Adipocyte (in vitro differentiated cells): ENCODE measurements at places on chromosomes 5 and 9.

- DNase-seq, result no peak
These were observed 194.7 kb downstream of the DTWD2 start for GRCh38 chr5:118793652-118794051.

- DNase-seq, result peak; percentile 46
These were observed 864 bp downstream of the PAPPA start for GRCh38 chr9:116154334-116154975.

GRCh38 chr5:53476019-53476418, 4.4 kb upstream of the FST start:
- DNase-seq, result no peak

GRCh38 chr9:84863372-84863771, 193.8 kb downstream of the NTRK2 start:
- no peak for DNase-seq

GRCh38 chr5:142493875-142494518, 169.2 kb upstream of the SPRY4 start:
- no peak for DNase-seq

- no peak for DNase-seq
These were observed 17.0 kb downstream of the FGFR4 start for GRCh38 chr5:177103523-177104253.

DNA sequence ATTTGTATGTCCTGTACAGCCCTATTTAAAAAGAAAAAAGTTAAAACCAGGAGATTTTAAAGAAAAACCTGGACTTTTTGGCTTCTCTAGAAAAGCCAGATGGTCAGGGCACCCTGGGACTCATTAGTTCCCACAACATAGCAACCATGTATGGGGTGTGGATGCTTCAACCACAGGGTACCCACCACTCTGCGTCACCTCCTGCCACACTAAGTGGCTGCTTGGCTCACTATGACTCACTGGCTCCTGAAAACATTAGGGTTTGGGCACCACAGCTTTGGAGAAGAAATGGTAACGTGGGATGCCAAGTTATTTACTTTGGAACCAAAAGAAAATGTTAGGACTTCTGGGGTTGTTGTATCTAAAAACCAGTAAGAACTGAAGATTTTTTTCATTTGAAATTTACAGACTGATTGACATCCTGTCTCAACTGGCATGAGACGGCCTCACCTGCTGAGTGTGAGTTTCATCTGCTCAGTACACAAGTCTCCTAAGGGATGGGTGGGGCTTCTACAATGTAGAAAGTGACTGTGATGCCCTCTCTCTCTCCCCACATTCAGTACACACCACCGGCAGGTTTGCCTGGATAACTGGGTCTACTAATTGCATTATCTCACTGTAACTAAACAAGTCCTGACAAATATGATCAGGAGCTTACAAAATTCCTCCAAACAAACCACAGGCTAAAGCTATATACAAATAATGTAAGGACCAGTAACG, 103.9 kb downstream of the ESM1 start:
- DNase-seq, result no peak

- DNase-seq, result no peak
These were observed 128.6 kb downstream of the MYO10 start for GRCh38 chr5:16807547-16807864.

- DNase-seq, result peak; percentile 64
These were observed 156.8 kb downstream of the MAPKAP1 start for GRCh38 chr9:125549891-125550885.

DNA sequence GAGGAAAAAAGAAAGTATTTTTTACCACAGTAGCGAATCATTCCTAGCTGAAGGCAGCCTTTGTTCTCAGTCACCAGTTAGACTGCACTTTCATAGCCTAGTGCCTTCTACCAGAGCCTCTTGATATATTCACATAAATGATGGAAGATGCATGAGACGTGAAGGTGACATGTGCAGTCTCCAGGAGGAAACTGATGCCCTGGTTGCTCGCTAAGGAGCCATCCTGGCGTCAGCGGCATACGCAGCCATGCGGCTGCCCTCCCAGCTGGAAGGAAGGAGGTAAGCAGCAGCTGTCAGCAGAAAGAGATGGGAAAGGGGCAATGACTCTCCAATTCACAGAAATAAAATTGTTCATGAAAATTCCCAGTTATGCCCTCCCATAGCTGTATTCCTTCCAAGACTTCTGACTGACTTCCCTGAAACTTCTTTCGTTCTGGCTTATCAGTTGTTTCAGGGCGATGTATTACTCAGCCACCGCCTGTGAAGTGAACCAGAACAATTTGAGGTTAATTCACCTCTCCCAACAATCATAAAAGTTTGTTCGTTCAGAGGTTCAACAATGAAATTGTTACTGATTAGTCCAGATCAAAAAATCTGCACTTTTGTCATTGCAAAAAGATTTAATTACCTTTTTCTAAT, 331.2 kb downstream of the NR2F1-AS1 start:
- no peak for DNase-seq

DNA sequence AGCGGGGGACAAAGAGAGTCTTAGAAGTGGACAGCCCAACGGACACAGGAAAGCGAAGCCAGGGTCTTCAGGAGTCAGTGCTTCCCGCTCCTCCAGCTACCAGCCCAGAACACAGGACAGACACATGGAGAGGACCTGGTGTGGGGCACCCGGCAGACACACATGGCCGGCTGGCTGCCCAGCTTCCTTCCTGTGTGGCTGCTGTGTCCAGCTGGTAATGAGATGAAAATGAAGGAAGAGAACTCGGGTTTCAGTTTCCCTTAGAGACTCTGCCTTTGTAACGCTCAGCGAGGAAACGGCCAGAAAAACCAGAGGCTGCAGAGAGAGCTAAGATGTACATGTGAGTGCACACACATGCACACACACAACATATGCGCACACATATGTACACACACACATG, 87.5 kb downstream of the SECISBP2 start:
- no peak for DNase-seq

GRCh38 chr9:98091735-98092612, 27.0 kb downstream of the TRIM14 start:
- no peak for DNase-seq

DNA sequence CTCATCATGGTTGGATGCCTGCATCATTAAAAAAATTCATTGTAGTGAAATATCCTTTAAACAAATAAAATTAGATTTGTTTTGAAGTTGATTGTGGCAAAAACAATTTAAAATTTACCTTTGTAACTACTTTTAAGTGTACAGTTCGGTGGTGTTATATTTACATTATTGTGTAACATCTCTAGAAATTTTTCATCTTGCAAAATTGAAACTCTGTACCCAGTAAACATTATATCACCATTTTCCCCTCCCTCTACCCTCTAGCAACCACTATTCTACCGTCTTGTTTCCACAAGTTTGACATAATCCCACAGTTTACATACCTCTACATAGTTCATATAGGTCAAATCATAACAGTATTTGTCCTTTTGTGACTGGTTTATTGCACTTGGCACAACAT, 2.0 kb upstream of the KIAA1958 start:
- no peak for DNase-seq

GRCh38 chr5:75510417-75510835, 1.0 kb downstream of the CERT1 start:
- DNase-seq, result peak; percentile 76

GRCh38 chr5:96703995-96704394, 41.8 kb downstream of the CAST start:
- peak; percentile 40 for DNase-seq

DNA sequence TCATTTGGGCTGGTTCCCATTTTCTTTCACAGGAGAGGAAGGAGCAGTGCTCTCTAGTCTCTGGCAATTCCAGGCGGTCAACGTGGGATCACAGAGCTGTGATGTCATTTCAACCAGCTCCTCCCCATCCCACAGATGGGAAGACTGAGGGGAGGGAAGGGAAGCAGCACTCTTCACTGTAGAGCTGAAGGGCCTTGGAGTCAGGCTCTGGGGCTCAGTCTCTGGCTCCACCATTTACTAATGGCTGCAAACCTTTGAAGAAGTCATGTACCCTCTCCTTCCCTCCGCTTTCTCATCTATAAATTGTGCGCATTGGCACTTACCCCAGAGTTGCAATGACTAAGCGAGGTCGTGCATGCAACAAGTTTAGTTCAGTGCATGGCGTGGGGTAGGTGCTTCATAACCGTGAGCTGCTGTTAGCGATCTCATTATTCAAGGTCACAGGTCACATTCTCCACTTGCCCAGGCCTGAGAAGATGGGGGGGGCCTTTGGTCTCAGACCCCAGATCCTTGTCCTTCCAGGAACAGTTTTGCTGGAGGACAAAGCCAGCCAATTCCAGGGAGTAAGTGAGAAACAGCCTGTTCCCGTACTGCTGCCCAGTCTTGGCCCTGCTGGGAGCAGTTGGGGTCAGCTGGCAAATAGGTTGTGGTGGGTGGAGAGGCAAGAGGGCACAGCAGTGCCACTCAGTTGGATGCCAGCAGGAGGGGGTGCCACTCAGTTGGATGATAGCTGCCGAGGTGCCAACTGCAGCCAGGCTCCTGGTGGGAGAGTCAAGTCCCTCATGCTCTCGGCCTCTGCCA, 136.7 kb downstream of the RGS3 start:
- DNase-seq, result no peak

GRCh38 chr9:138013836-138014562, 136.4 kb downstream of the CACNA1B start:
- no peak for DNase-seq

DNA sequence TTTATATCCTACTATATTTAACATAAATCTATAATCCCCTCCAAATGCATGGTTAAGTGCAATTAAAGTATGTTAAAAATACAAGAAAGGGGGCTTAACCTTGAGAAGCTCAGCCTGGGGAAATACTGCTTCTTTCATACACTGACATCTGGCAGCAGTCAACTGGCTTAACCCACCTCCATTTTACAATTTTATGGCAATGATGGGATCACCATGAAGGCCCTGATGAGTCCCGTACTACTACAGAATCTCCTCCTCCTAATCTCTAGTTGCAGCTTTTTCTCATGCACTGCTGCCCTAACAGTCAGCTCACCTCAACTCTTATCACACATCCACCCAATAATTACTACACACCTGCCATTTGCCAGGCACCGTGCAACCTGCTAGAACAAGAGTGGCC, 40.9 kb downstream of the ZNF608 start:
- DNase-seq, result no peak

- DNase-seq, result peak; percentile 34
These were observed 26.2 kb upstream of the TCF7 start for GRCh38 chr5:134088291-134088690.

DNA sequence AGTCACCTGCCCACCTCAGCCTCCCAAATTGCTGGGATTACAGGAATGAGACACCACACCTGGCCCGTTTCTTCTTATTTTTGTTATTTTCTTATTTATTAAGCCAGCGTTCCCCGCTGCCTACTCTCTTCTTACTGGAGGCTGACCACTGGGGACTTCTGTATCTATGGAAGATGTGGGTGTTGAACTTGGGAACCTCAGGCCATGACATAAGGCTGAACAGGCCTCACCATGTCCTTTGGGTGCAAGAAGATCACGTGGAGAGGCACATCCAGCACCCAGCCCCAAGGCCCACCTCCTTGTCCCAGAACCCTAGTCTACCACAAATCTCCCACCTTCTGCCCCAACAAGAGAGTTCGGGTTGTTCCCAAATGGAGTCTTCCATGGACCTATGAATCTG, 59.4 kb upstream of the NEK6 start:
- no peak for DNase-seq

DNA sequence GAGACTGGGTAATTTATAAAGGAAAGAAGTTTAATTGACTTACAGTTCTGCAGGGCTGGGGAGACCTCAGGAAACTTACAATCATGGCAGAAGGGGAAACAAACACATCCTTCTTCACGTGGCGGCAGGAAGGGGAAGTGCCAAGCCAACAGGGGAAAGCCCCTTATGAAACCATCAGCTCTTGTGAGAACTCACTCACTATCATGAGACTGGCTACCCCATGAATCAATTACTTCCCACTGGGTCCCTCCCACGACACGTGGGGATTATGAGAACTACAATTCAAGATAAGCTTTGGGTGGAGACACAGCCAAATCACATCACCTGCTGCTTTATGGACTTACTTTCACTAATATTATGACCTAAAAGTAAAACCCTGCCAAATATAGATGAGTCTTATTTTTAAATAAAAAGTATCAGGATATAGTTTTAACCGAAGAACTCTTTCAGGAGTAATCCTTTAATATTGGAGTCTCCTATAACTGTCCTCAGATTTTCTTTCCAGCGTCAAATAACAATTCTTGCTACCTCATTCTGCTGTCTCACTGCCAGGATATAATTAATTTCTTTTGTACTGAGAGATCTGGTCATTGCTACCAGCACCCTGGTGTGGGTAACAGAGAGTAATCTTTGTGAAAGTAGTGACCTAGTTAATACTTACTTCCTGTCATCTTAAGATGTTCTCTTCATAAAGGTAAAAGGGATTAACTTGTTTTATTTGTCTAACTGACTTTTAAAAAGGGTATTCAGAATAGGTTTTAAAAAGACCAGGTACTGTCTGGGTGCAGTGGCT, 68.6 kb downstream of the NLN start:
- DNase-seq, result no peak

DNA sequence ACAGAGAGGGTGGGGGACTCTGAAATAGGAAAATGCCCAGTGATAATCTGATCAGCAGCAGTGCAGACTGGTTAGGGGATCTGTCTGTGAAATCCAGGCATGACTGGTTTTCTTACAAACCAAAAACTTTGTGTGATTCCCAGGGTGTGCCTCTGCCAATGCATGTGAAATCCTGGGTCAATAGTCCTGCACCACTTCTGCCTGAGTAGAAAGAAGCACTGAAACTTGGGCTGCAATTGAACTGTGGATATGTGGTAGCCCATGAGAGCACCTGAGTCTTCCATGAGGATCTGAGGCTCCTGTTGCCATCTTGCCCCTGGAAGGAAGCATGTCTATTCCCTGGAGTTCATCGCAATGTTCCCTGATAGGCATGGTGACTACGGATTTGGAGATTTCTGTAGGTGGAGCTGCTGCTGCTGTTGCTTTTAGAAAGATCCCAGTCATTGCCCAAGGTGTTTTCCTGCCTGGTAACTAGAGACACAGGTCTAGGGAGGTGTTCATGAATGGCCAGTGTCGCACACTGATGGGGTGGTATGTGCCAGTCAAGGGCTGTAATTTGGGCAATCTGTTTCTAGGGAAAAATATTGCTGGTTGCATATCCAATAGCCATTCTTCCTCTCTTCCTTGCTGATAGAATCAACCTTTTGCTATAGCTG, 146.7 kb downstream of the CARTPT start:
- DNase-seq, result no peak

- no peak for DNase-seq
These were observed 293.4 kb downstream of the CDK5RAP2 start for GRCh38 chr9:120286530-120286929.

DNA sequence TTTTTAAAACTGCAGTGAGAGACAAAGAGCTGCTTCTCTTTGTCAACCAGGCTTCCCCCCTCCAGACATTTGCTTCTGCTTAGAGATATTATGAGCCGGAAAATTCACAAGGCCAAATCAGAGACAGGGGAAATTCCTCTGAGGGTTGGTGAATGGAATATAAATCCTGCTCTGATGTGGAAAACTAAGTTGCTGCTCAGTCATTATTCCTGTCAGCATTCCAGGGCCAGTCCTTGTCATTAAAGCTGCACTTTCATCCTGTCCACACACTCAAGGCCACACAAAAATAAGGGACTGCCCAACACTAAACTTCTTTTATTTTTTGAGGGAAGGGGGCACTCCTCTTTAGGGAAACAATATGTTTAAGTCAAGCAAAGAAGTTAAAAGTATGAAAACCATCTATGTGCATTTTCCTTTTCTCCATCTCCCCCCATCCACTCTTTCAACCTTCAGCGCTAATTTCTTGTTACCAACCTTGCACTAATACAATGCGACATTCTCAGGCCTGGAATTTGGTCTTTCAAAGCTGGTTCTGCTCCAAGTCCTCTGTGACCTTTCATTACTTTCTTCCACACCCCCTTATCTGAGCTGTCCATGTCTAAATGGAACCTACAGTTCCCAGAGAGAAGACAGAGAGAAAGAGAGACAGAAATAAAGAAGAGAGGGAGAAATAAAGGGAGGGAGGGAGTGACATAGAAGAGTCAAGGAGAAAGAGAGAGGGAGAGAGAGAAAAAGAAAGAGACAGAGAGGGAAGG, 118.9 kb upstream of the S1PR3 start:
- DNase-seq, result peak; percentile 20
